ENCODE measurements at places on chromosomes 3 and 15.

DNA sequence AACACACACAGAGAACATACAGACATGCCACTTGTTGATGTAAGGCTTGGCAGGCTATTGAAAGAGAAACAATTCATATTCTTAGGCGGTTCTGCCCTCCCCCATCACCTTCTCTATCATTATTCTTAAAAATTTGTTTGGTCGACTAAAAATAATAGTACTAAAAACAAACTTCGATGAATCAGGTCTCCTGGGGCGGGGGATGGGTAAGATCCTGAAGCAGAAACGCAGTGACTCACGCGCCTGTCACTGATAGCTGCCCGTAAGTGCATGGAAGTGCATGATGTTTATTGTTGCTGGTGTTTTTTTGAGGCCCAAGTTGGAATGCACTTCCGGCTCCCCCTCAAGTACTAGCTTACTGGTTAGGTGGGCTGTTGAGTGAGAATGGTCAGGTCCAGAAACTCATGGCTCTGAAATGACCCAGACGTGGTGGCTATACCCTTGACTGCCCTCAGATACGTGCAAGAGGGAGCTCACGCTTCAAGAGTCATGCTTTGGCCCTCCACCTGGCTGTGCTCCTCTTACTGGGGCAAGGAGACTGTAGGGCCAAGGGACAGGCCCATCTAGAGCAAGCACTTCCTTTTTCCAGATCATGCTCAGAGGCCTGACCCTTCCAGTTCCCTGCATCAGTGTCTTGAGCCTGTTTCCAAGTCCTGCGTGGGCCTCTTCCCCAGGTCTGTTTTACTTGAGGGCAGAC, 10.9 kb downstream of the SMAD3 start:
- DNase-seq = no peak

GRCh38 chr3:30600572-30600971, 5.8 kb upstream of the TGFBR2 start:
- no peak for DNase-seq

DNA sequence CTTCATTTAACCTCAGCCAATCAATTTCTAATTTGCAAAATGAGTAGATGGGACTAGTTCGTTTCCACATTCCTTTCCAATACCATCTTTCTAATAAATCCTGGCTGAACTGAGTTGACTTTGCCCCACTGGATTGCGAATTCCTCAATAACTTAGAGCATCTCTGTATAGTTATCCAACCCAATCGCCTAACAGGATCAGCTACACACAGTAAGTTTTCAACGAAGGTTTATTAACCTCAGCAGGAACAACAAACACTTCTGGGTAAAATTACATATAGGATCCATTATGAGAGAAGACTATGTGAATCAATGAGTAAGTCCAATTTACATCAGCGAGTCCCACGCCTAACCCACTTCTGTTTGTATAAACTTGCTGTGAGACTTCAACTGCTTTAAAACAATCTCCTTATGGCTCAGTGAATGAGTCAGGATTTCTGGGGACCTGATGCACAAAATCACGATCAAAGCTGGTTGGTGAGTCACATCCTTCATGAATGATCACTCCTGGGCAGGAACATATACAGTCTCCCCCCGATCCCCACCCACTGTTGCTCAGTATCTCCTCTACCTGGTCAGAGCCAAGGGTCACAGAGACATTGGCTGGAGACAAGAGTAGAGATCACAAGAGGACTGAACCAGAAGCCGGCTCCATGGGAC, 142.8 kb downstream of the EDEM1 start:
- no peak for DNase-seq

DNA sequence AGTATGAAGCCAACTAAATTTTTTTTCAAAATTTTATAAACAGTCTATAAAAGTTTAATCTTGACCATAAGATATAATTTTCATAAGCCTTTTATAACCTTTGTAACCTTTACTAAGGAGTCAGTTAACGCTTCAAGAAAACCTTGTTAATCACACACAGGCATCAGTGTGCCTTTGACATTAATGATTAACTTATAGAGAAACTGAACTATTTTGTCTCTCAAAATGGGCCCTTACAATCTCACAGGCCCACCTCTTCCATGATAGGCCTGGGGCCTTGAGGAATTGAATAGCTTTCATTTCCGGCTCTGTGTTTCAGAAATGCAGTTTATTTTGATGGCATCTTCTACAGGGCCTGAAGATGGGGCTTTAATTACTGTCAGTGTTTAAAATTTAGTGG, 70.1 kb downstream of the CD200 start:
- no peak for DNase-seq

- DNase-seq = no peak
Observed at GRCh38 chr3:32978331-32978730, 26.9 kb downstream of the CCR4 start.

DNA sequence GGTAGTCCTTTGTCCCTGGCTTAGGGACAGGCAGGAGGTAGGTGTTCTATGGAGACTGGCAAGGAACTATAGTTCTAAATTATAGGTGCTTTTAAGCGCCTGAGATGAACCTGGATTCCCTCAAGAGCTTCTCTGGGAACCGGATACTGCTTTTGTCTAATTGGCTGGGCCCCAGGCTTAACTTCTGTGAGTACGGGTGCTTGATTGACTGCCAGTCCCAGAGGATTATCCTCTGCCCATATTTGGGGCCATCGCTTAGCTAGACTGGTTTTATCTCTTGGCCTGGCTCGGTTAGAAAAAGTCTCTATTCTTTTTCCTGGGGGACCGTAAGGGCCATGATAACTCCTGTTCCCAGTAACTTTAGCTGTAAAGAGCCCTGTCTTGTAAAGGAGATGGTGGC, 339.1 kb downstream of the KCNH8 start:
- DNase-seq = no peak

Data from activated T-helper 1 cell treated with anti-CD3 and anti-CD28 coated beads, Interleukin-2, amount 50 U/mL, for 16 hours (primary cell).